Astrocyte of the spinal cord (primary cell): ENCODE measurements at places on chromosomes 3 and 15.

DNA sequence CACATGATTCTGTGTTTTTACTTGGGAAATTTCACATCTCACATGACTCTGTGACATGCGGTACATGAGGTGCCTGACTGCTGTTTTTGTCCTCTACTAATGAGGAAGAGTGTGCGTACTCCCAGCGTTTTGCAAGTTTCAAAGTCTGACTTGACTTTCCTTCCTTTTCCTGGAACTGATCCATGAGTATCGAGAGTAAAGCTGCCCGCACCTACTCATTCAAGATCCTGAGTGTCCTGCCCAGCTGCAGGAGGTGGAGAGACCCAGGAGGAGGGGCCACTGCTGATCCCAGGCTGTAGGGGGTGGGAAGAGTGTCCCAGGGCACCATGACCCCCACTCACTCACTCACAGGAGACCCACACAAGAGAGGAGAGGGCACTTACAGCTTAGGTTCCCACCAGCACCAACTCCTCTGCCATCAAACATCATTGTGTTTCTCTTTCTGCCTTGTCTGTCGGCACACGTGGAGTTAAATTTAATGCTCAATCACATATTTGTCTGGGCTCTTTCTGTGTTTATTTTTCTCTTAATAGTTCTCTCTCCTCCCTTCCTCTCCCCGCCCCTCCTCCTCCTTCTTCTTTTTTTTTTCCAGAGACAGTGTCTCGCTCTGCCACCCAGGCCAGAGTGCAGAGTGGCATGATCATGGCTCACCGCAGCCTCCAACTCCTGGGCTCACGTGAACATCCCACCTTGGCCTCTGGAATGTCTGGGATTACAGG lies 1.4 kb downstream of the CCR5AS start:
- no peak for DNase-seq

- no peak for DNase-seq
Observed at GRCh38 chr3:114231616-114232015, 5.8 kb downstream of the ZNF80 start.

DNA sequence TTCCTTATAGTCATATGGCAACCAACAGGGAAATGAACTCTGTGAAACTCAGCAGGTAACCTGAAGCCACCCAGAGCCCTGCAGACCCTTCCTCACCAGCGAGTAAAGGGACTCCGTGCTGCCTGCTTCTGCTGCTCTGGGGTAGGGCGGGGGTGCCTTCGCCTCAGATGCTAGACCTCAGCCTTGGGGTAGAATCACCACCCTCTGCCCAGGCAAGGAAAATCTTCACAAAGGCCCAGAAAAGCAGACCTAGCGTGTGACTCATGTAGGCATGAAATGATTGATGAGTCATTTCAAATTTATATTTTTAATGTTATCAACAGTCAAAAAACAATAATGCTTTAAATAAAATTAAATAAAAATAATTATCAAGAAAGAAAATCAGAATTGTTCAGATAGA lies 6.6 kb downstream of the STIMATE start:
- no peak for DNase-seq

DNA sequence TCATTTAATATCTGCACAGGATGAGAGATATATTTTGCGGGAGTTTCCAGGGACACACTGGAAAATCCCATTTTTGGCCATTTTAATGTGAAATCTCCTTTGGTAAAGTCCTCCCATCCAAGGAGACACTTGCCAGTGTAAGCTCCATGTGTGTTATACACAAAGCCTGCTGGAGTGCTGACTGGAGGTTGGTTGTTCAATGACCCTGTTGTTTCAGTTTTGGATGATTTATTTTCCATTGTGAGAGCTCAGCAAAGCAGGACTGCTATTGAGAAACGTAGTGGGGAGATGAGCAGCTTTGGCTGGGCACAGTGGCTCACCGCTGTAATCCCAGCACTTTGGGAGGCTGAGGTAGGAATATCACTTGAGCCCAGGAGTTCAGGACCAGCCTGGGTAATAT lies 127.7 kb downstream of the NUP210 start:
- DNase-seq = no peak

GRCh38 chr15:22891426-22892210 lies 53.2 kb downstream of the NIPA2 start:
- no peak for DNase-seq

DNA sequence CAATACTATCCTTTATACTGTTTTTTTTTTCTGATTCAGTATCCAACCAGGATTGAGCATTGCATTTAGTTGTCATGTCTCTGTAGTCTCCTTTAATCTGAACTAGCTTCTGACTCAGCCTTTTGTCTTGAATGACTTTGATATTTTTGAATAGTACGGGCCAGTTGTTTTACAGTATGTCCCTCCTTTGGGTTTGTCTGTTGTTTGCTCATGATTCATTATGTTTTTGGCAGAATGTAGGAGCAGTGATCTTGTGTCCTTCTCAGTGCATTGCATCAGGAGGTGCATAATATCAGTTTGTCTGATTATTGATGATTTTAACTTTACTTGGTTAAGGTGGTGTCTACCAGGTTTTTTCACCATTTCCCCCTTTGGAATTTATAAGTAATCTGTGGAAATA lies 20.5 kb downstream of the EXOG start:
- no peak for DNase-seq

DNA sequence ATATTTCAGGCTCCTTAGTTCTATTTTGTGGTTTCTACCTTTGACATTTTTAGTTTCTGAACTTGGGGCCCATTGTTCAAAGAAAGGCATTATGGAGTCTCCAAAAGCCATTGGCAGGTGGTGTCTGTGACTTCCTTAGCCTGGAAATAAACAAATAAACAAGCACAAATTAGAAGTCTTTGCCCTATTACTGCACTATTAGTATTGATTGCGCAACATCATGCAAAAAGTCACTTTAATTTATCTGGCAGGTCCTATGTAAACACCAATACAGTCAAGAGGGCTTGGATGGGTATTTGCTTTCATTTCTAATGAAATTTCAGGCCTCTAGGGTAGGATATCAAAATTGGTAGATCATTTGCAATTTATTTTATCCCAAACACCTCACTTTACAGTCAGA lies 85.6 kb downstream of the LPP start:
- DNase-seq = no peak

DNA sequence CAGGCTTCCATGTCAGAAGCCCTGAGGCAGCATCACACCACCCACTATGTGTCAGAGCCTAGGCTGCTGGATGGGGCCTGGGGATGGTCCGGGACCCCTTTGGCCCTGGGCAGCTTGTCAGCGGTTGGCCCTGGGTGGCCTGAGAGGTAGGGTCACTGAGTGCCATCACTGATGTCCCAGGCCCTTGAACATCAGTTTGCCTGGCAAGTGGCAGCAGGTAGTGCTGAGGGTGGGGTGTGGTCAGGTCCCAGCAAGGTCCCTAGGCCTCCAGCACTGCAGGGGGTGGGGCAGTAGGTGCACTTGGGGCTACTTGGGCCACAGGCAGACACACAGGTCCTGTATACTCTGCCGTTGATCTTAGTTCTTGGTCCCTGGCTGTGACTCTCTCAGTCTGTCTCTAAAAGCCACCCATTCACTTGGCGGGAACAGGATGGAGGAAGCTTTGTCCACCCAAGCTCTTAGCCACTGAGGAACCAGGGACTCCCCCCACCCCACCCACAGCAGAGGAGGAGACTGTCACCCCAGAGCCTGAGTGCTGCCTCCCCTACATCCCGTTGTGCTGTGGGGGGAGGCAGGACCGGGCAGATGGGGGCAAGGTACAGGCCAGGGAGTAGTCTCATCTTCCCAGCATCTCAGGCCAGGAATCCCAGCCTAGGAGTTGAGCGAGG lies 5.8 kb downstream of the GNAI2 start:
- DNase-seq = no peak

DNA sequence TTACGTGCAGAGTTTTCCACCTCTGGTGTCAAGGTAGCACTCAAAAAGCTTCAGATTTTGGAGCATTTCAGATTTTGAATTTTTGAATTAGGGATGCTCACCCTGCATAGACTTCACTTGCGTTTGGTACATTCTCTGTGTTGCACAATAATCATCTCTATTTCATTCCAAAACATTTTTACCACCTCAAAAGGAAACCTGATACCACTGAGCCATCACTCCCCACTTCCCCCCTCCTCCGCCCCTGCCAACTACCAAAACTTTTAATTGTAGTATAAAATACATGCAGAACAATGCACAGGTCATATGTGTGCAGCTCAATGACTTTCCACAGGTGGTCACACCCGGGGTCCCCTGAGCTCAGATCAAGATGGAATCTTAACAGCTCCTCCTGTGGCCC lies 208.8 kb downstream of the SV2B start:
- DNase-seq = no peak

- peak; percentile 76 for DNase-seq
Observed at GRCh38 chr3:188486126-188486525, 332.2 kb downstream of the LPP start.

DNA sequence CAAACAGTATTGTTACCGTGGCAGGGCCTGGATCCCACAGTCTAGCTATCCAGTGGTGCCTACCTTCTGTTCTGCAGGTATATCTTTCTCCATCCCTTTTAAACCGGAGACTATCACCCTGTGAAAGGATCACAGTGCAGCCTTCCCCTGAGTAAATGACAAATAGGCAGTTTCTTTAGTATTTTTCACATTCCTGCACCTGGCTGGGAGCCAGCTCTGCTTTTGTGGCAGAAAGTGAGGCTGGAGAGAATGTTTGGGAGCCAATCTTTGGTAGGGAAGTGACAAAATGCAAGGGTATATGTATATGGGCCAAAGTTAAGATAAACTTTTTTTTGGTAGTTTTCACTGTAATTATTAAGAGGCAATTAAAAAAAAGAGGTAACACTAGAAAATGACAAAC lies 54.8 kb downstream of the ARHGEF26 start:
- no peak for DNase-seq

- DNase-seq = peak; percentile 96
Observed at GRCh38 chr3:55329849-55330248, 157.3 kb downstream of the WNT5A start.

- no peak for DNase-seq
Observed at GRCh38 chr15:99441871-99442251, 123.9 kb upstream of the MEF2A start.

DNA sequence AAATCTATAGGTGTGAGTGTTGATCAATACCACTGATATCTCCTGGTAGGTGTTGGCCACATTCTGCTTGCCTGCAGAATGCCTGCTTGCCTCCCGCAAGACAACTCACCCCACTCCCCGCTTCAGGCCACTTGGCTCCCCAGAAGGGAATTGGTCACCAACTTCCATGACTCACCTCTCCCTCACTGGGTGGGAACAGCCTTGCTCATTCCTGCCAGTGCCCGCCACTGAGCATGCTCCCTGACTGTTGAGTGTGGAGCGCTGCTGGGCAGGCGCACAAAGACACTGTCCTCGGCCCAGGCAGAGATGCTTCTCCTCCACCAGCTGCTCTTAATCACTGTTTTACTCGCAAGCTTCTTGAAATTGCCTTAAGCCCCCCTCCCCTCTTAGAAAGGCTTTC lies 57.3 kb upstream of the PPP2R3A start:
- no peak for DNase-seq

- peak; percentile 17 for DNase-seq
Observed at GRCh38 chr3:133895208-133896001, at the start of gene RAB6B. TSS of gene RAB6B (minus strand) at chr3:133895882. CDS start at chr3:133895466, 416 bp downstream.

- no peak for DNase-seq
Observed at GRCh38 chr3:37693511-37694283, 168.0 kb upstream of the CTDSPL start.

DNA sequence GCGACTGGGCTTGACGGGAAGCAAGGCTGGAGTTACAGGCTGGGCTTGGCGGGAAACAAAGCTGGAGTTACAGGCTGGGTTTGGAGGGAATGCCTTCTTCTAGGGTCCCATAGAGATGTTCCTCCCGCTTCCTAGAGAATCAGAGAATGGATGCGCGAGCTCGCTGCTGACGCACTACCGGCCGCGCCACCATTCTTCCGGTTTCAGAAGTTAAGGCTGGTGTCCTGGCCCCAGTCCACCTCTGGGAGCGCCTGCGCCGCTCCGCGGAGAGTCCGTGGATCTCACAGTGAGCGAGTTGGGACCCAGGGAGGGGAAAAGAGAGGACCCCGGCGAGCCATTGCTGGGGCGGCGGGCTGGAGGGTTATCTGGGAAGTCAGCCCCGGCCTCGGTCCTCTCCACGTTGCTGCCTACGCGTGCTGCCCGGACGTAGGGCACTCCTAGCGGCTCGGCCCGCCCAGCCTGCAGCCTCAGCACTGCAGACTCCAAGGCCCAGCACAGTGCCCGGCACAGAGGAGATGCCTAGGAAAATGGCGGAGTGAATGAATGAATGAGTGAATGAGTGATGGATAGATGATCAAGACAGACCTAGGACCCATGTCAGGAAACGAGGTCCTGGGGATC lies at the start of gene ZNF502:
Gene ZNF502 (plus strand): TSS at position 206 of the 621 bp plus-strand sequence. CDS start 7,602 bp downstream, outside the sequence.
- peak; percentile 92 for DNase-seq

GRCh38 chr15:79923079-79923514 lies 26.3 kb upstream of the MTHFS start:
- DNase-seq = peak; percentile 57

DNA sequence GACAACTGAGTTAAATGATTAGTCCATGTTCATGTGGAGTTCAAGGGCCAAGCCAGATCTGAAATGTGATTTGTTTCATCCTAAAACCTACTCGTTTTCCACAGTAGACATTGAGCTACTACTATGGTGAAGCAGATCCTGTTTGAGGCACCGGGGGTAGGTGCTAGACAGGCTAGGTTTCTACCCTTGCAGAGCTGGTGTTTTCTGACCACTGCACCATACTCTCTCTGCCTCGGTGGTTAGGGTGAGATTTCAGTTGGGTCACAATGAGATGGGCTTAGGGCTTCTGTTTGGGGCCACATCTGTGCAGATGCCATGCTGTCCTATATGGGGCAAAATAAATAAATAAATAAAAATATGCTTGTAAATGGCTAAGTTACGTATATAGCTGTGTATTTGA lies 99.3 kb downstream of the OXNAD1 start:
- DNase-seq = no peak

GRCh38 chr15:79364571-79365240 lies 53.8 kb downstream of the TMED3 start:
- DNase-seq = no peak

- DNase-seq = no peak
Observed at GRCh38 chr3:195045481-195046210, 225.3 kb downstream of the XXYLT1 start.

- DNase-seq = no peak
Observed at GRCh38 chr3:161489395-161489794, 7.2 kb upstream of the OTOL1 start.

GRCh38 chr3:142595581-142595950 lies 627 bp upstream of the PLS1 start:
- peak; percentile 87 for DNase-seq

DNA sequence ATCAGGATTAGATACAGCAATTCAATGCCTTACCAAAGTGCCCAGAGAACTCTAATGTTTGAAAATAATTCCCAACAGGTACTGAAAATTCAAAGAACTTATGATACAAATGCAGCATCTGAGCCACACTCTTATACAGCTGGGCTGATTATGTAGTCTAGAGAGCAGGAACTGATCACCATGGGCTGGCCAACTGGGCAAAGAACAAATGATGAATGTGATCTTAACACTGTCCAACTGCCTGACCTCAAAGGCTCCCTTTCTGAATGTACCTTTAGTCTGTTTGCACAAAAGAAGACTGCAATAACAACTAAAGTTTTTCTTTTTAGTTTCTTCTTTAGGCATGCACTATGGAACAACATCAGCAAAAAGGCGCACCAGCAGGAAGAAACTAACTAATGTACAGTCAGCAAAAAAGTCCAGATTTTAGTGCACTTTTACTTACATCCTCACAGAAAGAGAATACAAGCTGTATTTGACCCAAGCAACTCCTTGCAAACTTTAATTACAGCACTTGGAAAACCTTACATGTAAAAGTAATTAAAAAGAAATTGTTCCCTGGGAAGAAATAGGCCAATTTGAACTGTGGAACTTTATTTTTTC lies 1095.1 kb downstream of the IGSF11 start:
- DNase-seq = no peak

- DNase-seq = no peak
Observed at GRCh38 chr15:64981812-64982431, 7.8 kb downstream of the SPG21 start.
